ENCODE measurements at places on chromosomes 13 and 19. TPM values are rescaled to one million over a fixed set of nuclear protein-coding genes. Genes with fewer than 3 reads are reported as not detected.

Gene OR10H1
- total RNA-seq, result not detected

Gene MYO1F
- 1.2 TPM for total RNA-seq

Gene RYR1
- 8.9 TPM for total RNA-seq

DNA sequence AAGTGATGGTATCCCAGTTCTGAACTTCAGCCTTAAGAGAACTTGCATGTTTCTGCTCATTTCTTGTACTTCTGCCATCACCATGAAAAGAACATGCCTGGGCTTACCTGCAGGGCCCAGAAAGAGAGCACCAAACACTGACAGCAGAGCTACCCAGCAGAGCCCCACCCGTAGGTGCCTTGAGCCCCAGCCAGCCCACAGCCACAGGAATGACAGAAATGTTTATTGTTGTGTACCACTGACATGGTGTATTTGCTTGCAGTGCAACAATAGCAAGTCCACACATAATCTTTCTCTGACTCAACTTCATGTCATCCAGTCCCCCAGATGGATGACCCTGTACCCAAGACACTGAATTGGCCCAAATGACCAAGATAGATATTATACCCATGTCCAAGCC is 195.2 kb downstream of the TSHZ3 start:
- DNase-seq, result no peak

- no peak for DNase-seq
Measured at GRCh38 chr19:53876651-53877224, 5.3 kb upstream of the PRKCG start.

- no peak for DNase-seq
Measured at GRCh38 chr19:378706-379105, 30.2 kb downstream of the C2CD4C start.
